MCF 10A (cell line): ENCODE measurements at places on chromosomes 1 and 21. TPM values are rescaled to one million over a fixed set of nuclear protein-coding genes. Genes with fewer than 3 reads are reported as not detected.

Gene CRYBG2
- 8.6 and 14.2 TPM in 2 replicates for total RNA-seq

DNA sequence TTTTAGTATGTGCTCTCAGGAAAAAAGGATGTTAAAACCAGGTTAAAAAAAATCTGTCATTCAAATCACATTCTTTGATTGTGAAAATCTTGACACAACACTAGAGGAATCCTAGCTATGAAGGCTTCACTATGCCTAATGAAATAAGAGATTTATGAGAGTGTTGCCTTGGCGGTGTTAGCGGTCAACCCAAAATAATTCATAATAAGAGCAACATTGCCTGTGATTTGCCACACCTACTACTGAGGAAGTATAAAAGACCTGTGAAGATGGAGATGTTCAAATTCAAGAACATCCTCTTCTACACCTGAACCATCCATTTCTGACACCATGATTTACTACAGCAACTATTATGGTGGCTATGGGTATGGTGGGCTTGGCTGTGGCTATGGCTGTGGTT is at the start of gene KRTAP20-1:
Gene KRTAP20-1 (plus strand): TSS at position 301 of the 400 bp plus-strand sequence. CDS start 30 bp downstream, at position 331.
- DNase-seq, result no peak

GRCh38 chr1:233677690-233678354 is 63.9 kb downstream of the KCNK1 start:
- DNase-seq, result no peak

GRCh38 chr1:39110882-39111281 is 84.7 kb downstream of the NDUFS5 start:
- no peak for DNase-seq

DNA sequence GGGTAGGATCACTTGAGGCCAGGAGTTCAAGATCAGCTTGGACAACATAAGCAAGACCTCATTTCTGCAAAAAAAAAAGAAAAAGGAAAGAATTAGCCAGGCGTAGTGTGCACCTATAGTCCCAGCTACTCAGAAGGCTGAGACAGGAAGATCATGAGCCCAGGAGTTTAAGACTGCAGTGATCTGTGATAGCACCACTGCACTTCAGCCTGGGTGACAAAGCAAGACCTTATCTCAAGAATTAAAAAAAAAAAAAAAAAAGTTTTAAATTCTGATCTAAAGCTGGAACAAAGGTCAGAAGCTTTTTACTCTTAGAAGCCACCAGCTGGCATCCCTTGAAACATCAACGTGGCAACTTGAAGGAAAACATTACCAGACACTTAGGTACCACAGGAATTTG is 45.3 kb downstream of the HENMT1 start:
- DNase-seq, result no peak

Gene LRRC53
- not detected in 2 replicates for total RNA-seq

DNA sequence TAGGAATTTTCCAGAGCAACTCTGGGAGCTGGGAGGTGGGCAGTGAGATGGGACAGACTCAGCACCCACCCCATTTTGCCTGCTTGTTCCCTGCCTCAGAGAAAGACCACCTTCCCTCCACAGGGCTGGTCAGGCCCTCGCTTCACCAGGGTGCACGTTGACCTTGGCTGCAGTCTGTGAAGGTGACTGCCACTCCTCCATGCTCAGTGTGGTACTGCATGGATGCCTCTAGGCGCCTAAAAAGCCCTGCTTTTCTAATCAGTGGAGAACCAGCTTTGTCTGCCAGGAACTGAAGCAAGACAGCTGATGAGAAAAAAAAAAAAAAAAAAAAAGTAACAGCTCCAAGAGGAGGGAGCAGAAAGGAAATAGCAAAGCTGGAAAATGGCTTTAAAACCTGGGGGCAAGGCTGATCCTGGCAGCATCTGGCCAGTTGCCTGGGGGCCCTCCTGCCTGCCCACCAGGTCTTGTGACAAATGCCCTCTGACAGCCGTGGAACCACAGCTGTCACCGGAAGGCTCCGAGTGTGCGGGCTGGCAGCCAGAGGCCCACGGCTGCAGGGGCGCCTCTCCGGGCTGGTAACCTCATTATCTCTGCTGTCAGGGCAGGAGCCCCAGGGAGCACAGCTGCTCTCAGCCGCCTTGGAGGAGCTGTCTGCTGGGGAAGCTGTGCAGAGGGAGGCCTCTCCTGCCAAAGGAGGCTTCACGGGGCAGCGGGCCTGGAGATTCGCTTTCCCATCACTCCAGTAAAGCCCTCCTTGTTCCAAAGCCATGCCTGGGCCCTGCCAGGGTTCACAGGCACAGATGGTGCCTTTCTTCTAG is 13.7 kb downstream of the KIAA1614 start:
- DNase-seq, result no peak

GRCh38 chr1:10694274-10694632 is 102.2 kb downstream of the CASZ1 start:
- peak; percentile 63 for DNase-seq

DNA sequence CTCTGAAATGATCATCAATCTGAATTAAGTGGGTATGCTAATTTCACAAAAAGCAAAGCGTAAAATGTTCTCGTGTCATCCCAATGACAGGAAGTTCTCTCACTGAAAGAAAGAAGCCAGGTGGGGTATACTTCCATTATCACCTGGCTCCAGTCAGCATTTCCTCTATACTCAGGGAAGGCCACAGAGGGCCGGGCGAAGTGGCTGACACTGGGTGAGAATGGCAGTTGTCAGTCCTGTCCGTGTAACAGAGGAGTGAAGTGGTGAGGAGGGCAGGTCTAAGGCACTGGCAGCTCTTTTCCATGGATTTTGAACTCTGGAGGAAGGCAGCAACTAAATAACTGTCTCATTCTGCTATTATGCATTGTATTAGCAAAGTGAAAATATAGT is 60.4 kb downstream of the CAPN2 start:
- DNase-seq, result no peak

GRCh38 chr1:234486858-234487840 is 8.2 kb upstream of the TARBP1 start:
- peak; percentile 87 for DNase-seq

GRCh38 chr1:6962996-6963911 is 178.0 kb downstream of the CAMTA1 start:
- no peak for DNase-seq

Gene PGLYRP3
- total RNA-seq, result not detected in 2 replicates

DNA sequence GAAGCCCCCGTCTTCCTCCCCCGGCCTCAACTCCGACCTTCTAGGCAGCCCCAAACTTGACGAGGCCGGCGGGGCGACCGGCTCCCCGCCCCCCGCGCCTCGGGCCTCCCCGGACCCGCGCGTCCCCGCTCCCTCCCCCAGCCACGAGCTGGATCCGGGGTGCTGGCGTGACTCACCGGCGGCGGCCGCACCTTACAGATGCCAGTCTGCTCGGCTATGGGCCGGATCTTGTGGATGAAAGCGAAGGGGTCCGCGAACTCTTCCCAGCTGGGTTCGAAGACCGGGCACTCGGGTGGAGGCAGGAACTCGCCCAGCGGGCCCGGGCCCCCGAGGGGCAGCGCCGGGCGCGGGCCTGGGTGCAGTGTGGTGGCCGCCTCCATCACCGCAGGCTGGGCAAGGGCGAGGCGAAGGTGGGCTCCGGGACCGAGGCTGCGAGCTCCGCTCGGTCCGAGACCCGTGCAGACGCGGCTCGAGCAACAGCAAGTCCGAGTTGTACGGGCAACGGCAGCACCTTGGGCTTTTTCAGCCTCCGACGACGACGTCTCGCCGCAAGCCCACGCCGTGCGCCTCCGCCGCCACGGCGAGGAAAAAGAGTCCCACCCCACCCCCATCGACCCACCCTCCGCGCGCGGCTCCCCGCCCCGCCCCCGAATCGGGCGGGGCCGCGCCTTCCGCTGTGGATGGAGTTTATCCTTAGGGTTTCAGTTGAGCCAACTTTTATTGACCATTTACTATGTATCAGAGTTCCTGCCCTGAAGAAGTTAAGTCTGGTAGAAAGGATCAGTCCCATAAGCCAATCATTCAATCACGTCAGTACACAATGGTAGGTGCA is at the start of gene KDM5B:
Gene KDM5B (minus strand): TSS at position 496 of the 832 bp plus-strand sequence. CDS start 116 bp downstream, at position 380.
- peak; percentile 84 for DNase-seq

- no peak for DNase-seq
Measured at GRCh38 chr1:81806432-81806770, 5.7 kb downstream of the ADGRL2 start.

- no peak for DNase-seq
Measured at GRCh38 chr1:41435570-41436178, 48.8 kb downstream of the EDN2 start.

- DNase-seq, result no peak
Measured at GRCh38 chr21:31913182-31913608, 40.4 kb downstream of the HUNK start.

DNA sequence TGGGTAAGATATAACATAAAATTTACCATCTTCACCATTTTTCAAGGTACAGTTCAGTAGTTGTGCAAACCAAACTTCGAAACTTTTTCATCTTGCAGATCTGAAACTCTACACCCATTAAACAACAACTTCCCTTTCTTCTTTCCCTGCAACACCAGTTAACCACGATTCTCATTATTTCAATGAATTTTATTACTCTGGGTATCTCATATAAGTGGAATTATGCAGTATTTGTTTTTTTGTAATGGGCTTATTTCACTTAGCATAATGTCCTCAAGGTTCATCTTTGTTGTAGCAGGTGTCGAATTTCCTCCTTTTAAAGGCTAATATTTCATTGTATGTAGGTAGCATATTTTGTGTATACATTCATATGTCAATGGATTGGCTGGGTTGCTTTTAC is 146.1 kb downstream of the SPATA46 start:
- DNase-seq, result no peak

GRCh38 chr1:197413564-197413963 is 145.5 kb downstream of the CRB1 start:
- DNase-seq, result no peak

Gene LDLRAD1
- not detected in 2 replicates for total RNA-seq

- no peak for DNase-seq
Measured at GRCh38 chr1:204335085-204335484, 24.6 kb downstream of the PLEKHA6 start.

- DNase-seq, result no peak
Measured at GRCh38 chr1:59856725-59857338, 42.1 kb downstream of the HOOK1 start.

Gene C1orf87
- not detected in 2 replicates for total RNA-seq

DNA sequence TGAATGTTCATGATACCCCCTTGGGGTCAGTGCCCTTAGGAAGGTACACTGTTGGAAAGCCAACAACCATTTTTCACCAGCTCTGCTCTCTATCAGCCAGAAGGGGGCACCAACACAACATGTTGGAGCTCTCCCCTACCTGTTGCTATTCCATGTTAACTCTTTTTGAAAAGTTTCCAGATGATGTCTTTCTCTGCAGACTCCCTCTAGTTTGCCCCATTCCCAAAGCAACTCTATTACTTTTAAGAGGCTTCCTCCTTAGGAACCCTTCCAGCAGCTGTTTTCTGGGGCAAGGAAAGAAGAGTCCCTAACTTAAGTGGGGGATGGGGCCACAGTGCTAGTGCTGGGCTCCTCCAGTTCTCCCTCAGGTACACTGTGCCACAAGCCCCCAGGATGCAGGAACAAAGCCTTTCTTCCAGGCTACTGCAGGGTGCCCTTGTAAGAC is 22.9 kb upstream of the NDC1 start:
- peak; percentile 75 for DNase-seq

DNA sequence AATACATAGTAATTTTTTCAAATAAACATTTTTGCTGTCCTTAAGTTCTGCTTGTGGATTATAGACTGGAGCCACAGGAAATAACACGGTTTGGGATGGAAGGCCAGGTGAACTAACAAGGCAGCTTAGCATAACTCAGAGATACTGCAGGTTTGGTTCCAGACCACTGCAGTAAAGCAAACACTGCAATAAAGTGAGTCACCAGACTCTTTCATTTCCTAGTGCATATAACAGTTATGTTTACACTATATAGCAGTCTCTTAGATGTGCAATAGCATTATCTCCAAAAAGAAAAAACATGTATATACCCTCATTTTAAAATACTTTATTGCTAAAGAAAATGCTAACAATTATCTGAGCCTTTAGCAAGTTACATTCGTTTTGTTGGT is 22.0 kb downstream of the LRRC42 start:
- no peak for DNase-seq

Gene HSD11B1
- 0.21 and 0.39 TPM in 2 replicates for total RNA-seq

Gene GUCA2B
- total RNA-seq, result not detected in 2 replicates
